ENCODE measurements at places on chromosomes 6 and 20.

DNA sequence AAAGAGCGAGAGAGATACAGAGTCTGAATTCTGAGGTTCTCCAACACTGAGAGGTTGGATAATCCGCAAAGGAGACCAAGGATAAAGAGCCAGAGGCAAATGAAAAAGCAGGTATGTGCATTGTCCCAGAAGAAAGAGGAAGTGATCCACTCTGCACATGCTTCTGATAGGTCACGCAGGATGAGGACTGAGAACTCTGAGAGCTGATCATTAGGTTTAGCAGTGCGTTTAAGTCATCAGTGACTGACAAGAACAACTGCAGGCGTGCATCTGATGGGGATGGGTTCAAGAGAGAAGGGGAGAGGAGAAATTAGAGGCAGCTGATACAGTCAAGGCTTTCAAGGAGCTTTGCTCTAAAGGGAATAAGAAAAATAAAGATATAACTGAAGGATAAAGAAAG, 301.2 kb upstream of the SGK1 start:
- DNase-seq, result no peak

DNA sequence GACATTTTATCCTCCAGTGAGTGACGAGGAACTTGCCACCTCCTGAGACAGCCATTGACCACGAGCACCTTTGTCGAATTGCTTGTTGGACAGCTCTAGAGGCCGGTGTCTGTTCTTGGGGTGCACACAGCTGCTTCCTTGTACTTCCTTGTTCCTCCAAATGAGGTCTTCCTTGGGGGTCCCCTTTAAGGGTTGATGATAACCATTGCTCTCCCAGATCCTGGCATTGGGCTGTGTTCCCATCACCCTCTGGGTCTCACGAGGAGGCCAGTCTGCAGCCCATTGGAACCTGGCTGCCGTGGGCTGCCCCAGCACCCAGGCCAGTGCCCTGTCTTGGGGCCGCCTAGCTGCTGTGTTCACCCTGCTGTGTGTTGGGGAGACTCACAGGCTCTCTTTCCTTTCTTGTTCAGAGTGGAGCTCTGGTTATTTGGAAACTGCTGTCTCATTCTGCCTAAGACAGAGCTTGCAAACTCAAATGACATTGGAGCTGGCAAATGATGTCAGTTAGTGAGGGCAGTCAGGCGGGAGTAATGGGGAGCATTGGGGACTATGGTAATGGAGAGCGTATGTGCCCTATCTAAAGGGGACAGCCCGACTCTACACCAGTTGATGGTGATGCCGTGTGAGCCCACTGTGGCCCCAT, 25.7 kb downstream of the PPP1R16B start:
- DNase-seq, result no peak

DNA sequence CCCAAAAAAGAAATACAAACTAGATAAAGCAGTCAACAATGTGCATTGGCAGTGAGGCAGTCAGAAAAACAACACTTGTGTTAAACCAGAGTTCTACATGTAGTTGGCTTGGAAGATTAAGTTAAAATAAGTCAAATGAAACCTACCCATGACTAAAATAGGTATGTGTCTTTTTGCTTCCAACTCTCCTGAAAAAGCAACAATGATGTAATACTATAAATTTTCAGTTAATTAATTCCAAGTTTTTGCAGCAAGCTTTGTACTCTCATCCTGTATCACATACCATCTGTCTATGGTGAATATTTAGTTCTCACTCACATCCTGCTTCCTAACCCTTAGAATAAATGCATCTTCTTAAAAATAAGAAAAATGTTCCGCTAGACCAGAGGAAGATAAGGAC, 261.5 kb downstream of the KIF16B start:
- no peak for DNase-seq

- no peak for DNase-seq
These were observed 47.4 kb downstream of the HDAC2 start for GRCh38 chr6:113923526-113923925.

DNA sequence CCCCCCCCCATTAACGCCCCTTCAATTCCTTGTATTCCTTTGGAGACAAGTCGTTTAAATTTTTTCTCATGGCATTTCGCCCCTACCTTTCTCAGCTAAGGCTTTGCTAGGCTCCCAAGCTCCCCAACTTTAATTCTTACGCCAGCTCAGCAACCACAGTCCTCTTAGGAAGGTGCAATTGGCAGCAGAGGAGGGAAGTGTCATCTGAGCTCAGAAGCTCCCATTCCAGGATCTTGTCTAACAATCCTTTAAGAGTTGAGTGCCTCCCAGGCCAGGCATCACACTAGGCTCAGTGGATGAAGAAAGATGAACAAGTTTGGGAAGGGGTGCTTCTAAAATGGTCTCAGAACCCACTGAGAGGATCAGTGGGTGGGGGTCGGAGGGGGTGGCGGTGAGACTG, 131.2 kb upstream of the AKAP12 start:
- DNase-seq, result no peak

- DNase-seq, result no peak
These were observed 75.0 kb upstream of the SULF2 start for GRCh38 chr20:47860049-47860830.

GRCh38 chr6:168352096-168352495, 32.5 kb upstream of the DACT2 start:
- DNase-seq, result no peak

GRCh38 chr20:32539817-32540675, 45.1 kb downstream of the NOL4L start:
- peak; percentile 56 for DNase-seq

GRCh38 chr20:51807720-51808250, 5.5 kb upstream of the SALL4 start:
- no peak for DNase-seq

DNA sequence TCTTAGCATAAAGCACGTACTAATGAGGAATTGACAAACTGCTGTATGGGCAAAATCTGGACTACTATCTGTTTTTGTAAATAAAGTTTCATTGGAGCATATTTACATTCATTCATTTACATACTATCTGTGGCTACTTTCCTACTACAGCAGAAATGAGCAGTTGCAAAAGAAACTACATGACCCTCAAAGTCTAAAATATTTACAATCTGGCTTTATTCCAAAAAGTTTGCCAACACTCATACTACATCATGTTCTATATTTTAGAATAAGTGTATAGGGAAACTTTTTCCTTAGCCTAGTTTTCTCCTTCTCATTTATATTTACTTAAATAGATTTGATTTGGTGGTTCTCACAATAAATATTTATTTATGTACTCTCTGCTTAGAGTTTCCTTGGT, 208.2 kb downstream of the RIMS1 start:
- no peak for DNase-seq

- DNase-seq, result no peak
These were observed 43.4 kb upstream of the SIRPG start for GRCh38 chr20:1700990-1701389.

DNA sequence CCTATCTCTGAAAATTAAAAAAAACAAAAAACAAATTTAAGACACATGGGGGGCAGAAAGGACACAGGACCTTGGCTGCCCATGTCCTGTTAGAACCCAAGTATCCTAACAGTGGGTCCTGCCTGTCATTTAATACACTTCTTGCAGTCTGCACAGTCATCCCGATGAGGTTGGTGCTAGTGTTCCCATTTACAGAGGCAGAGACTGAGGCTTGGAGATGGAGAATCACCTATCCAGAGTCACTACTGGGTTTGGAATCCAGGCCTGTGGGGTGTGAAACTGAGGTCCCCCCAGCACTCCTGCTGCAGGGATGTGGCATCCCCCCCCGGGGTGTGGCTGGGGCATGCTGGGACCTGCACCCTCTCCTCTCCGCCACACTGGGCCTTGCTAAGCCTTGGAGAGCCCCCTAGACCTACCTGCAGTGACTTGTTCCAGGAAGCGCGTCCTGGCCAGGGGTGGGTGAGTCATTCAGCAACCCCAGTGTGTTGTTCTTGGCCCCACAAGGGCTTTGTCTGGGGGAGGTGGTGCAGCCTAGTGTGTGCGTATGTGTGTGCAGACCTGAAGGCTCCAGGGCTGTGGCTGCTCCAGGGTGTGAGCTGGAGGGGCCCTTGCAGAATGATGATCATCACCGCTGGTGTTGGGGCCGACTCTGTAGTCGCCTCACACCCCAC, 49.7 kb downstream of the BCAS4 start:
- DNase-seq, result peak; percentile 51

DNA sequence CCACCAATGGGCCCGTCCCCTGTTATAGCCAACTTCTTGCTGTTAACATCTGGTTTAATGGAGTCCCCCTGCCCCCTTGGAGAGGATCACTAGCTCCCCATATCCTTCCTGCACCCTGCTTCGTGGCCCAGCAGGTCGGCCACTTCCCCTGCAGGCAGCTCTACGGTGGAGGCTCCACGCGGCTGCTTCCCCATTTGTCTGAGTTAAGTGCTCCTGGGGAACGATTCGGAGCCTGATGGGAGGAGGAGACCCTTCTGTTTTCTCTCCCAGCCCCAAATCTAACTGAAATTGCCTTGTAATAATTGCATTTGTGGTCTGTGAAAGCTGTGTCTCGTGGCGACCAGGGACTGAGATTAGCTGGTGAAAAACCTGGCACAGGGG, 74.6 kb downstream of the SULF2 start:
- no peak for DNase-seq

DNA sequence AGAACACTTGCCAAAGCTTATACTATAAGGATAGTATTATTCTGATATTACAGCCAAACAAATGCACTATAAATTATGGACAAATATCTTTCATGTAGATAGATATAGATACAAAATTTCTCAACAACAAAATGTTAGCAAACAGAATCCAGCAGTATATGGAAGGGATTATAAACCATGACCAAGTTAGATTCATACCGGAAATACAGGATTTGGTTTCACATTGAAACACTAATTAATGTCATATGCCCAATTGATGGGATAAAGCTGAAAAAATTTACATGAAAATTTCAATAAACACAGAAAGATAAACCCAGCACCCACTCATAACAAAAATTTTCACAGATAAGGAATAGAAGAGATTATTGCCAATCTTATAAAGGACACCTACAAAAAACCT, 770.3 kb upstream of the SLC35B3 start:
- DNase-seq, result no peak

GRCh38 chr6:4543596-4543995, 232.6 kb upstream of the CDYL start:
- DNase-seq, result no peak

DNA sequence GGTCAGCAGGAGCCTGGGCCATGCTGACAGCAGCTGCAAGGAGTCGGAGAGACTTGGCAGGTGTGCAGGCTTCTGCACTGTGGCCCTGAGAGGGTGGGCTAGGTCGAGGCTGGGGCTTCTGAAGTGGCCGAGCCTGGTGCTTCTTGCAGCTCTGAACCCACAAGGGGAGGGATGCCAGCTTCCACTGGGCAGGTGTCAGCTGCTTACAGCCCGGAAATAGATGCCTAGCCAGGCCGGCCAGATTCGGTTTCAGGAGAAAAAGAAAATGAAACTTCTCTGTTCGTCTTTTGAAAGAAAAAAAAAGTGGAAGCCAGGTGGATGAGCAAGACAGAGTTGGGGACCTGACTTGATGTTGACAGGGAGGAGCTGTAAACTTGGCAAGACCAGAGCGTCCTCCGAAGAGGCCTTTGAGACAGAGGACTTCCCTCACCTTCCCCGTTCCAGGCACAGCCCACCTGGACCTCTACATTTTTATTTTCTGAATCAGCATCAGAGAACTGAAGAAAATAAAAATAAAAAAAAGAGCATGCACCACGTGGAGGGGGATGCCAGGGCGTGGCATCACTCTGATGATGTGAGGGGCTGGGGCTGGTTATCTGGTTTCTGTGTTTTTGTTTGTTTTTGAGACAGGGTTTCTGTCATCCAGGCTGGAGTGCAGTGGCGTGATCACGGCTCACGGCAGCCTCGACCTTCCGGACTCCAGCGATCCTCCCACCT, at the start of gene ZBP1:
TSS of gene ZBP1 (minus strand) at position 153 of the 717 bp plus-strand sequence. CDS start at position 22, 131 bp downstream.
- DNase-seq, result no peak

DNA sequence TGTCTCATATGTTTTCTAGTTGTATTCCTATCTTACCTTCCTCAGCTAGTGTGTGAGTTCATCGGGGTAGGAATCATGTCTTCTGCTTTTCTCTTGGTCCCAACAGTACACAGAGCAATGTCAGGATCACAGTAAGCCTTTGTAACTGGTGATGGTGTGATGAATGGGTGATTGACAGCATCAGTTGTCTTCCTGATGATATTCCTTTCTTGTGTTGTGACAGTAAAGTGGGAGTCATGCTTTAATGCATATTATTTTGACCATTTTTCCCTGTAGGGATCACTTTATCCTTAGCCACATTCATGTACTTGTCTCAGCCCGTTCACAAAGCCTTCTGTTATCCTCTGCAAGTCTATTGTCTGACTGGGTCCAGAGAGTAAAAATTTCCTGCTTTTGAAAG, 501.7 kb downstream of the UTRN start:
- no peak for DNase-seq

DNA sequence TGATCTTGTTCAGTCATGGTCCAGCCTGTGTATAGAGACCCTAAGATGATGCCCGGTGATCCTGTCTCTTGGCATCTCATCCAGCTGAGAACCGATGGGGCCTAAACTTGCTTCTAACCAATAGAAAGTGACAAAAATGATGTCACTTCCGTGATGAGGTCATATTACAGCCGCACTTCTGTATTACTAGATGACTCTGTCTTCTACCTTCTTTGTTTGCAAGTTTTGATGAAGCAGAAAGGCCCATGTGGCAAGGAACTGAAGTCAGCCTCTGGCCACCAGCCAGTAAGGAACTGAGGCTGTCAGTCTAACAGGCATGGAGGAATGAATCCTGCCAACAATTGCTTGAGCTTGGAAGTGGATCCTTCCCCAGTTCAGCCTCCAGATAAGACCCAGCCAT, 32.8 kb upstream of the HLA-C start:
- no peak for DNase-seq

GRCh38 chr20:33061658-33062028, 7.9 kb downstream of the BPIFB3 start:
- DNase-seq, result no peak

- DNase-seq, result no peak
These were observed 48.0 kb downstream of the CDC5L start for GRCh38 chr6:44435500-44435899.

DNA sequence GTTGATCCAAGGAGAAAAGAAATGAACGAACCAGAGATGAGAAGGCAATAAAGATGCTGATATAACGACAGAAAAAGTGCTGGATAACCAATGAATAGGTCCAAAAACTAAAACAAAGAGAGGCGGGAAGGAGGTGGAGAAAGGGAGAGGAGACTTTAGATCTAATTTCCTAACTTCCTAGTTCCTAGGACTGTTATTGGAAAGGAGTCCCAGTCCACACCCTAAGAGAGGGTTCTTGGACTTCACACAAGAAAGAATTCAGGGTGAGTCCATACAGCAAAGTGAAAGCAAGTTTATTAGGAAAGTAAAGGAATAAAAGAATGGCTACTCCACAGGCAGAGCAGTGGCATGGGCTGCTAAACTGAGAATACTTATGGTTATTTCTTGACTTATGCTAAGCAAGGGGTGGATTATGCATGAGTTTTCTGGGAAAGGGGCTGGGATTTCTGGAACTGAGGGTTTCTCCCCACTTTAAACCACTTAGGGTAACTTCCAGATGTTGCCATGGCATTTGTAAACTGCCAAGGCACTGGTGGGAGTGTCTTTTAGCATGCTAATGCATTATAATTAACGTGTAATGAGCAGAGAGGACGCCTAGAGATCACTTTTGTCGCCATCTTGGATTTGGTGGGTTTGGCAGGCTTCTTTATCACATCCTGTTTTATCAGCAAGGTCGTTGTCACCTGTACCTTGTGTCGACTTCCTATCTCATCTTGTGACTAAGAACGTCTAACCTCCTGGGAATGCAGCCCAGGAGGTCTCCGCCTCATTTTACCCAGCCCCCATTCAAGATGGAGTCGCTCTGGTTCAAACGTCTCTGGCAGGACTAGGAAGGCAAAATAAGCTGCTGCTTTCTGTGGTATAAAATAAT, 60.9 kb upstream of the RBM24 start:
- no peak for DNase-seq
